Fibroblast of skin of left quadriceps (primary cell): ENCODE measurements at places on chromosomes 11 and 22.
A peak's percentile ranks its signal among the peaks of the same experiment; 100 is the strongest.

DNA sequence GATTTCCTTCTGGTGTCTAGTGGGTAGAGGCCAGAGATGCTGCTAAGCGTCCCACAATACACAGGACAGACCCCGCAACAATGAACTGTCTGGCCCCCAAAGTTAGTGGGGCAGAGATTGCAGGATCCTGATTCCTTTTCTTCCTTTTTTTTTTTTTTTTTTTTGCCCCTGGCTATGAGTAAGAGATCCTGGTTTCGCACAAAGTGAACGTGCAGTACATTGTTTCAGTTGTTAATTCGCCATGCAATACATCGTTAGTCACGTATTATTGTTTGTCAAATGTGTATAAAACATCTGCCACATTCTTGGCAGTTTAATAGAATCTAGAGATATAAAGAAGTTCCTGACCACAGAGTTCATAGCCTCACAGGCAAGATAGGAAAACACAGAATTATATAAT lies 20.2 kb downstream of the ST3GAL4 start:
- DNase-seq: no peak

- no peak for DNase-seq
Observed at GRCh38 chr11:17686231-17686980, 33.0 kb upstream of the MYOD1 start.

DNA sequence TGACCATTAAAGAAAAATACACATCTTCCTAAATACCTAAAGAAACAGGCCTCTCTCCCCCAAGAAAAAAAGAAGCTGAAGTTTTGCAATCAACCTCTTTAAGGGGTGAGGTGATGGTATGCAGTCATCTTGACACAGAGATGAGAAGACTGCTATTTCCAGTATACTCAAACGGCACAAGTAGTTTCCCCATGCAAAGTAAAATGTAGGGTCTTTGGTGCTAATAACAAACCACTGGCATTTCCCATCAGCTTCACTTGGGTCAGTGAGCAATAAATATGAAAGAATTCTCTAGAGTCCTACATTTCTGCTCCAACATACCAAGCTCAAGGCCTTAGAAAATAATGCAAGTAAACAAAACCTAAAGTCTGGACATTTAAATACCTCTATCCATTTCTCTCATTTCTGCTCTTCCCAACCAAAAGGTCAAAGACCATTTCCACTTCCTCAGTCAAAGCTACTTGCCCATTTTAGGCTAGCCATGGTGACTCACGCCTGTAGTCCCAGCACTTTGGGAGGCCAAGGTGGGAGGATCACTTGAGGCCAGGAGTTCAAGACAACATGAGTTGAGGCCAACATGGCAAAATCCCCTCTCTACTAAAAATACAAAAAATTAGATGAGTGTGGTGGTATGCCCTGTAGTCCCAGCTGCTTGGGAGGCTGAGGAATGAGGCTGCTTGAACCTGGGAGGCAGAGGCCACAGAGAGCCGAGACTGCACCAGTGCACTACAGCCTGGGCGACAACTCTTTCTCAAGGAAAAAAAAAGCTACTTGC lies 39.5 kb upstream of the CHRNA10 start:
- peak; percentile 45 for DNase-seq

DNA sequence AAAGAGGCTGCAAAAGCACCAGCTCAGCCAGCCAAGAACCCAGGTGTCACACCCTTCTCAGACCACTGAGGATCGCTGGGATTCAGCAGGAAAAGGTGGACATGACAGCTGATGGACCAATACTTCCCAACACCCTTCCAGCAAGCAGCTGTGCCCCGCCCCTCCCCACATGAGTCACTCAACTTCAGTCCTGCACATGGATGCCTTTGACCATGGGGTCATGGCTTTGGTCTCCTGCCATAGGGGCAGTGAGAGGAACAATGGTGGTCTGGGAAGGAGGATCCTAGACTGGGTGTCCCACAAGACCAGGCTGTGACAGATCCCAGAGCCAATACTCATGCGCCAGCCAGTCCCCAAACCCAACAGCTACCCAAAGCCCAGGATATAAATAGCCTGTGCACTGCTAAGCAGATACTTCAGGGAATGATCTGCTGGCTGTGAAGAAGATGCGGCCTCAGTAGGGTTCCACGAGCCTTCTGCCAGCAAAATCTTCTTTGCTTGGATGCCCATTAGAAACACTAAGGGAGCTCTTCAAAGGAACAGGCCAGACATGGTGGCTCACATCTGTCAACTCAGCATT lies 5.5 kb upstream of the RGL4 start:
- no peak for DNase-seq

GRCh38 chr11:116481126-116481675 lies 291.6 kb downstream of the BUD13 start:
- no peak for DNase-seq

DNA sequence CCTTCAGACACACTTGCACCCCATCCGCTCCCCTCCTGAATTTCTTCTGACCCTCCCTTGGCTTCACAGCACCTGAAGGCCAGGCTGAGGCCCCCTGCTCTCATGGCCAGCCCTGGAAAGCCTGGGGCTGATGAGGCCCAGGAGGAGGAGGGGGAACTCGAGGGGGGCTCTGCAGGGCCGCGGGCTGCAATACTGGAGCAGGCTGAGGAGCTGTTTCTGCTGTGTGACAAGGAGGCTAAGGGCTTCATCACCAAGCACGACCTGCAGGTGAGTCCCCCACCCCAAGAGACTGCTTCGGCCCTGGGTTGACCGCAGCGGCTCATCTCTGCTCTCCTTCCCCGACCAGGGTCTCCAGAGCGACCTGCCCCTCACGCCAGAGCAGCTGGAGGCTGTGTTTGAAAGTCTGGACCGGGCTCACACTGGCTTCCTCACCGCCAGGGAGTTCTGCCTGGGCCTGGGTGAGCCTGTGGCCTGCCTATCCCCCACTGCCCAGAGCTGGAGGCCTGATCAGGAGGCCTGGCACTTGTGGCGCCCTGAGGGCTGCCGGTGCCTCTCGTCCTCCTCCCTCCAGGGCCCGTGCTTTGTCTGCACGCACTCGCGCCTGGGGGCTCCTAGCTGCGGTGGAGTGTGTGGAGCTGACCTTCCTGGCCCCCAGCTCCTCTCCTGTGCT lies 922 bp downstream of the CRACR2B start:
- no peak for DNase-seq

GRCh38 chr22:24161909-24162308 lies 19.4 kb upstream of the SUSD2 start:
- no peak for DNase-seq

- no peak for DNase-seq
Observed at GRCh38 chr22:42417645-42418305, 14.4 kb downstream of the NFAM1 start.

DNA sequence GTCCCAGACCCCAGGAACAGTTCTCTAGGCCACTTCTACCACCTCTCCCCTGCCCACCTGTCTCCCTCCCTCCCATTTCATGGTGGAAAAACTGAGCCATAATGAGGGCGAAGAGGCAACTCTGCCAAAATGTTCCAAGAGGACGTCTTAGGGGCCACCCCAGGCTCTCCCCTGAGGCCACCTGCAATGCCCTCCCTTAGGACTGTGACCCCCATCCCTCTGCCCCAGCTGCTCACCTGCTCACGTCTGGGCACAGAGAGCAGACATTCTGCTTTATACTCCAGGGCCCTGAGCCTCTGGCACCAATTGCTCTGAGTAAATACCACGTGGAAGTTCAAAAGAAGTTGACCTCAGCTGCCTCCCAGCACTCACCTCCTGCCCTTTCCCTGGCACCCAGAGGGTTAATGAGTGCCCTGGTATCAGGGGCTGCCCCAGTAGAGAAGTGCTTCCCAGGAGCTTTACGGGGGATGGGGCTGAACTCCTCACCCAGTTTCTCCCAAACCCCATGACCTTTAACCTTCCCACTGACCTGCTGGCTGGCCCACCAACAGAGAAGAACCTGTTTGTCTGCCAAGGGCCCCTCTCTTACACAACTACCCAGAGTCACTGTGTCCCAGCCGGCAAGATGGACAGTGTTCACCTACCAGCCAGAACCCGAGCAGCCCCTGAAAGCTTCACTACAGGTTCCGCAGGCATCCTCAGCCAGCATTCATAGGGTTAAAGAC lies 627 bp upstream of the APOA5 start:
- DNase-seq: no peak

DNA sequence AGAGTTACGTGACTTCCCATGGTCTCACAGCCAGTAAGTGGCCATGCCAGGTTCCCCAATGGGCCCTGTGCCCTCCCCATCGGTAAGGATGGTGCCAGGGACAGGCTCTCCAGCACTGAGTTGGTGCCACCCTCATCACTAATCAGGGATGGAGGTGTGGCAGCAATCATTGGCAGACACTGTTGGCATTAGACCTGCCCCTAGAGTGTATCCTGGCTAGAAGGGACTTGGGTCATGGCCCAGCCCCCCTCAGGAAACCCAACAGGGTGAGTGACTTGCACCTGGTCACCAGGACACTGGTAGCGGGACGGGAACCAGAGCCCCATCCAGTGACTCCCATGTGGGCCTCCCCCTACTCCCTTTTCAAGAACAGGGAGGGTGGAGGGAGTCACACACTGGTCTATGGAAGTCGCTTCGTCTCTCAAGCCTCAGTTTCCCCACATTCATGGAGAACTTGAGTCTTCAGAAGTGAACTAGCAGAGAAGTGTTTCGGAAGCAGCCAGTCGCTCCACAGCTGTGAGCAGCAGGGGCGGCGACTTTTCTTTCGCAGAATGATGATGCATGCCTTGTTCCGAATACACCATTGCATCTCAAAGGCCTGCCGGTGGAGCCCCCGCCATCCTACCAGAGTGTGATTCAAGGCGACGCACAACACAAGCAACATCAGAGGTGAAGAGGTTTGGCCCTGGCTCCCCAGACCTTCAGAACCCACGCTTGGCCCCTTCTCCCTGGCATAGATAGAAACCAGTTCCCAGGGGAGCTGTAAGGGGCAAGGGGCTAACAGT lies 12.9 kb downstream of the MS4A10 start:
- DNase-seq: no peak

DNA sequence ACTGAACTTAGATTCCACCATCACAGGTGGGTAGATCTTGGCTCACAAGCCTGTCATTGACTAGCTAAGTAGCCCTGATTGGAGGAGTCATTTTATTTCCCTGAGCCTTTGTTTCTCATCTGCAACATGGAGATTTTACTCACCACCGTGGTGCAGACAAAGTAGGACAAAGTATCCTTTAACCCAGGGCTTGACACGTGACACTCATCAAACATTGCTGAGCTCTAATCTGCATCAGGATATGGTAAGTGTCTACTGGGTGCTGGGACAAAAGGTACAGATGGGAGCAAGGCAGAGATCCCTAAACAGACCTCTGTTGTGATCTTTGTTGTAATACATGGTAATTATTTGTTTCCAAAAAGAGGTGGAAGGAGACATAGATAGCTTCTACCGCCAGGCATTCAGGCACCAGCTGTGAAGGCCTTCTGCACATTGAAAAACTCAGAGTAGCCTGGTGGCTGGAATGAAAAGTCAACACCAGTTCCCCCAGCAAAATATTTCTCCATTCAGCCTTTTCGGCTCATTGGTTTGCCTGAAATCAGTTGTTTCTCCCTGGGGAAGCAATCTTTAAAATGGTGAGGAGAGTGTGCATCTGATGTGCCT lies 18.3 kb upstream of the MICAL2 start:
- DNase-seq: no peak

- DNase-seq: no peak
Observed at GRCh38 chr11:69027704-69028372, 14.8 kb upstream of the MRGPRF start.

GRCh38 chr11:33931067-33931466 lies 39.2 kb upstream of the LMO2 start:
- no peak for DNase-seq

GRCh38 chr22:23517804-23518375 lies 62.2 kb downstream of the IGLL1 start:
- no peak for DNase-seq

- no peak for DNase-seq
Observed at GRCh38 chr11:119512369-119512768, 89.4 kb upstream of the THY1 start.

- DNase-seq: peak; percentile 61
Observed at GRCh38 chr22:50705219-50705691, 32.6 kb downstream of the SHANK3 start.

GRCh38 chr22:40808018-40808841 lies 10.9 kb downstream of the SLC25A17 start:
- DNase-seq: no peak

DNA sequence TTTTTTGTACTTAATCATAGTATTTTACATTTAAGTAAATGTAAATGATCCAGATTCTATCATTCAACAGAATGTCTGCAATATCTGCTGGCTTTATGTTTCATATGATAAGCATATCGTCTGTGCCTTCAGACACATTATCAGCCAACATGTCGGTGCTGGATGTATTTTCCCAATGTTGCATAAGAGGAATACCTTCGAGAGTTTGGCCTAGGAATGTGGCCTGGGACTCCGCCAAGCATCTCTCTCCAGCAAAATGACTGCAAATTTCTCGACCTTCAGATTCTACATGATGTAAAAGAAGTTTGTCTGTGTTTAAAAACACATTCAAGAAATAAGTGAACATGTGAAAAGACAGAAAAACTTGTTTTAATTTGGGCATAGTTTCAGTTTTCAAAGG lies 6.9 kb downstream of the BDNF start:
- DNase-seq: no peak

GRCh38 chr11:73518195-73518594 lies 79.7 kb downstream of the FAM168A start:
- DNase-seq: no peak

DNA sequence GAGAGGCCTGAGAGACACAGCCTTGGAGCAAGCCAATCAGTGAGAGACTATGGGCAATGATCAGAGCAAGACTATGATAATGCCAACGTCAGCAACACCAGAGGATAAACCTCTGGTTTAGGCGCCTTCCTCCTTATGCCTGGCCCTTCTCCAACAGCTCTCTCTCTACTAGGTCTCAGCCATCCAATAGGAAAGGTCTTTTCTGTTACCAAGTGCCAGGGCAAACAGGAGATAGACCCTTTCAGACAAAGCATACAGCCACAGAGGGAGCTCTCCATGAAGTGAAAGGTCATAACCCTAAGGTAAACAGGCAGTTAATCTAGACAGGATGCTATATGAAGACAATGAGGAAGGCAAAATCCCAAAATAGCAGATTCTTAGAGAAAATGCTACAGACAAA lies 9.5 kb downstream of the STK33 start:
- DNase-seq: no peak

- no peak for DNase-seq
Observed at GRCh38 chr22:50537765-50538164, 7.9 kb upstream of the KLHDC7B start.

DNA sequence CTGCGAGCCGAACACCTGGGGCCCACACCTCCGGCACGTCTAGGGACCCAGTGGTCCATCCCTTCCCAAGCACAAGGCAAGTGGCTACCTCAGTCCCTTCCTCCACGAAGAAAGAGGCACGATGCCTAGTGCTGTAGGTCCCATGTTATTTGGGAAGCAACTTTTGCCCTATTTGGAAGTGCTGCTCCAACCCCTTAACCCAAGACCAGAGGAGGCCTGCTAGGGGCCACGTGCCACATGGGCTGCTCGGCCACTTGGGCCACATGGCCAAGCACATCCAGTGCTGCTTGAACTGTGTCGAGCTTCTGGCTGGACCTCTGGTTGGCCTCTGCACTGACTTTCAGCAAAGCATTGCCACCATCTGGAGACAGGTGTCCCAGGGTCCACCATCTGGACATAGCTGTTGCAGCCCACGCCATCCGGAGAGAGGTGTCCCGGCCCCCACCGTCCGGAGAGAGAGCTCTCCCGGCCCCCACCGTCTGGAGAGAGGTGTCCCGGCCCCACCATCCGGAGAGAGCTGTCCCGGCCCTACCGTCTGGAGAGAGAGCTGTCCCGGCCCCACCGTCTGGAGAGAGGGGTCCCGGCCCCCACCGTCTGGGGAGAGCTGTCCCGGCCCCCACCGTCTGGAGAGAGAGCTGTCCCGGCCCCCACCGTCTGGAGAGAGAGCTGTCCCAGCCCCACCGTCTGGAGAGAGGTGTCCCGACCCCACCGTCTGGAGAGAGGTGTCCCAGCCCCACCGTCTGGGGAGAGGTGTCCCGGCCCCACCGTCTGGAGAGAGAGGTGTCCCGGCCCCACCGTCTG lies 6.5 kb upstream of the B4GALNT4 start:
- no peak for DNase-seq
